ENCODE measurements at places on chromosomes 2 and 18.

DNA sequence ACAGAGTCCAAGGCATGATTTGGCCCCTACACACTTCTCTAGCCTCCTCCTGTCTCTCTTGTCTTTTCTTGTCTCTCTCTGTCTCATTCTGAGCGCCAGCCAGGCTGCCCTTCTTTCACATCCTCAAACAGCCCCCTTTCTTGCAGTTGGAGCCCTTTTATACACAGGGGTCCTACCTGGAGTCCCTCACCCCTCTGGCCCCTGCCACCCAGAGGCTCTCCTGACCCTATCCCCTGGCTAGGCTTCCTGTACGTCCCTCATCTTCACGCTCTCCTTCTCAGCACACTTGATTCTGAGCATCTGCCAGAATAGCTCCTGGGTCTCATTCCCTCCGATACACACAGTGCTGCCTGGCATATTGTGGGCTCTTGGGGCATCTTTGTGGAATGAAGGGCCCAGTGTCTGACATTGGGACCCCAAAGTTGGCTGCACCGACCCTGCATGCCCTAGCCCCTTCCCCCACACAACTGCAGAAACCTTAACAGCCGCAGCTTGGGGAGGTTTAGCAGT, 261.9 kb downstream of the DYSF start:
- DNase-seq, result no peak

GRCh38 chr2:22932288-22932687, 452.7 kb upstream of the KLHL29 start:
- DNase-seq, result no peak

GRCh38 chr2:64711252-64711800, 57.6 kb upstream of the SERTAD2 start:
- DNase-seq, result no peak

- no peak for DNase-seq
These were observed 25.3 kb upstream of the BZW1 start for GRCh38 chr2:200786423-200786822.

GRCh38 chr2:2896011-2896410, 481.6 kb downstream of the EIPR1 start:
- no peak for DNase-seq

DNA sequence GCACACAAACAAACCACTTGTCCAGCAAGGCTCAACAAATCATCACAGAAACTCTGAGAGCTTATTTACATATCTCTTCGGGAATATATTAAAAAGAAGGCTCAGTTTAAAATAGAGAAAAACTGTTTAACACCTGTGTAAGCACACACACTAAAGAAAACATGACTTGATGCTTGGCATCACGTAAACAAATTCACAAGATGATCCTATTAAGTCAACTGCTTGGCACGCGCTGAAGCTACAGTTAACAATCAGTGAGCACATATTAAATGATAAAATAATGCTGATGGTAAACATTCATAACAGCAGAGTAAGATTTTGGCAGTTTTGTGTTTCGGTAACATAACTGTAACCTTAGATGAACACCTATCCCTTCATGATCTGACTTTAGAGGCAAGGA, 4.3 kb upstream of the HES6 start:
- DNase-seq, result peak; percentile 28

GRCh38 chr2:212536817-212537725, 1.5 kb downstream of the ERBB4 start:
- no peak for DNase-seq

DNA sequence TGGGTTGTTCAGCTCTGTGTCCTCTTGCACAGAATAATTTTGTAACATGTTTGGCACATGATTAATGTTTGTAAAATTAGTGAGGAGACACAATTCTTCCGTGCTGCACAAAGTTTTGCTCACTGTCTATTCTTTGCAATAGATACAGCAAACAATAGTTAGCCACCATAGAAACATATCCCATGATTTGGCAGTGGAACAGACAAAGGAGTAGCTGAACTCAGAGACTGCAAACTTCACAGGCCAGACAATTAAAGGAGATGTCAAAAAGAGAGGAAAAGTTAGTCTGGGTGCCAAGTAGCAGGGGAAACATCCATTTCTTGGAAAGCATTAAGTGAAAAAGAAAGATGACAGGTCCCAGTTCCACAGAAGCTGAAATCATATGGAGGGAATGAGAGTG, 267.4 kb upstream of the NRXN1 start:
- no peak for DNase-seq

DNA sequence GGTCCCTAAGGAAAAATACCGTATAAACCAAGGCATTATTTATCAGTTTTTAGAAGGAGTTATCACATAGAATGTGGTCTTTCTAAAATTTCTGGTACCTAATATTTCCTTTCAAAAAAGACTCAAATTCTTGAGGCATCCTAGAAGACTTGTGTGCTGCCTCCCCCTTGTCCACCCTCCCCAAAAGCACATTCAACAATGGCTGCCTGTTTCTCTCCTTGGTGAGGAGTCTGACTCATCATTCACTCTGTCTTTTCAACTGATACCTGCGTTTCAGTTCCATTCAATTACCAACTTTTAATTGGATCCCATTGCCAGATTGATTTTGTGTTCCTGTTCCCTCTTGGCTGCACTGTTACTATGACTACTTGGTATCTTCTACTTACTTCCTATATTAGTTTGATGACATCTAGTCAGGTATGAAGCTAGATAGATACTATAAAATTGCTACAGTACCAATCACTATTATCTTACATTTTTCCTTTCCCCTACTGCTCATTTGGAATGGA, 72.9 kb downstream of the XRCC5 start:
- DNase-seq, result peak; percentile 18

DNA sequence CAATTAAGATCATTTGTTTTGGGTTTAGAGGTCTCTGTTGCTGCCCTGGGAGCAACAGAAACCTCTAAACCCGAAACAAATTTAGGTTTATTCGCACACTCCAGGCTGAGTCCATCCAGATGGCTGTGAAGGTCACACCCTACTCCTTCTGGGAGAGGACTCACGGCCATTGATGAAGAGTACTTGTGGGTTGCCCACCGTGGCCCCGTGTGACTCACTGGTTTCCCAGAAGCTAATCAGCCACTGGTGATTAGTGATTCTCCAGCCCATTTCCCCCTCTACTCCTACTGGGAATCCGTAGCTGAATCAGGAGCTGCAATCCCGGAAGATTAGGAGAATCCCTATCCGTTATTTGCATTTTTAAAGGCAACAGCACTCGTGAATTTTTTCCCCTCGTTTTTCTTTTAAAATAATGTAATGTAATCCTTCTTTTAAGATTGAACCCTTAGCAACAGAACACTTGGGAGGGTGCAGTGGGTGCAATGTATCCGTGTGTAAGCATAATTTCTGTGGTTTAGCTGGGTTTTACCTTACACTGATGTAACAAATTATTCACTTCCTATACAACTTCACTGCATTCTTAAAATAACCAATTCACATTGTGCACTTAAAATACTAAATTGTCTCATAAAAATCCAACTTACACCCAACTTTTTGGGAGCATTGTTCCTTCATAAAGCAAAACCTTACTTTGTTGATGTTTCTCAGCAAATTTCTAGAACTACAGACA, 27.5 kb upstream of the EPAS1 start:
- peak; percentile 31 for DNase-seq

DNA sequence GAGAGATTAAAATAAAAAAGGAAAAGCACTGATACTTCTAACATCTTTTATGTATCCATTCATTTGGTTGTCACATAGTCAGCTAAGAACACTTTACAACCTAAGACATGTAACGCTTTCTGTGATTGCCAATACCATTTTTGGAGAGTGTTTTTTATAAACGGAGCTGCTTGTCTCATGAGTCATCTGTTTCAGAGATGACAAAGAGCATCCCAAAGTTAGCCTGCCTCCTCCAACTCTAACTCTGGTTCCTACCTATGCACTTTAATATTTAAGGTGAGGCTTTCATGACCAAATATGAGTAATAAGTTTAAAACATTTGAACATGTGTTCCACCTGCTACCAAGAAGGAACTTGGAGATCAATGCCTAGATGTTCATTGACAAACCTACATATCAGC, 260.1 kb upstream of the SMIM21 start:
- DNase-seq, result no peak

GRCh38 chr2:170930131-170930990, 1.3 kb downstream of the GORASP2 start:
- DNase-seq, result peak; percentile 89

- DNase-seq, result no peak
These were observed 1132.5 kb upstream of the CELF4 start for GRCh38 chr18:38698088-38698487.

DNA sequence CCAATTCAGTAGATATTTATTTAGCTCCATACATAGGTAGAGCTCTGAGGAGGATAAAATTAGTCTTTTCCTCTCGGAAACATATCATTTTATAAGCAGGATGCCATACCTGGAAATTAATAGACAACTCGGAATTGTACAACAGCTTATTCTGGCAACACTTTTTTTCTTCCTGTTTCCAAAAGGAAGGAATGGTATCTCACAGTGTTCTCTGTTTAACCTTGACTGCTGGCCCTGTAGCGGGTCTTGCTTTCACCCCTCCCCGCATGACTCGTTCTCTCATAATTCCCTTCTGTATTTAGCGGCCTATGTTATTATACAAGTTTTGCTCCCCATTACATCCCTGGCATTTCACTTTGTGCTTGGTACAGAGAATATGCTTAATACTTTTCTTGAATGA, 2.5 kb upstream of the KYNU start:
- no peak for DNase-seq

DNA sequence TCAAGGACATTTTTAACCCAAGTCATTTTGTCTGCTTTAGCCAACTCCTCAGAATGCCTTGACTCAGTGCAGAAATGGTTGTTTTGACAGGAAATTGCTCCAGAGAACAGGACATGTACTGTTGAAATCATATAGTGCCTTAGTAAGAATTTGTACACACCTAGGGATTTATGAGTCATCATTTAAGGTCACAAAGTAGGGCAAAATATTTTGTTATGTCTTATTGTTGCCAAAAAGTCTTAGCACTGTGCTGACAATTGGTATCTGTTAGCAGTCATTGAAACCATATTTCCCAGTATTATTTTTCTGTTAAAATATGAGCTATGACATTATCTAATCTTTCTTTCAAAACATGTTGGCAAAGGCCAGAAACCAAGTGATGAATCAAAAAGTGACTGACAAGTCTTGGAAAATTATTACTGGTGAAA, 104.5 kb downstream of the OSBPL6 start:
- no peak for DNase-seq

DNA sequence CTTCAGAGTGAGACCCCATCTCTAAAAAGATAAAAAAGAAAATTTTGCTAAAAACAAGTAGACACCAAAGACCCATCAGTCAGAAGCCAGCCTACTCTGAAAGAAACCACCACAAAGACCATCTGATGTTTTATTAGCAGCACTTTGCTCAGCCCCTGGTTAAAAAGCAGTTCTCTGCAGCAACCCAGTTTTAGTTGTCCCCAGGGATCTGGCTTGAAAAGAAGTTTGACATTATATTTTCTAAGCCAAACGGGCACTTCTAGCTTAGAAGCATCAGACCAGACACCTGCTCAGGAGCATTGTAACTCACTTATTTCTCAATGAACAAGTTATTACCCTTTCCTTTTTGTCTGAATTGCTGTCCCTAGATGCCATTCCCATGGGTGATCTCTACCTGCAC, 164.2 kb upstream of the ETAA1 start:
- no peak for DNase-seq

GRCh38 chr2:17311771-17312511, 206.3 kb downstream of the RAD51AP2 start:
- DNase-seq, result no peak

DNA sequence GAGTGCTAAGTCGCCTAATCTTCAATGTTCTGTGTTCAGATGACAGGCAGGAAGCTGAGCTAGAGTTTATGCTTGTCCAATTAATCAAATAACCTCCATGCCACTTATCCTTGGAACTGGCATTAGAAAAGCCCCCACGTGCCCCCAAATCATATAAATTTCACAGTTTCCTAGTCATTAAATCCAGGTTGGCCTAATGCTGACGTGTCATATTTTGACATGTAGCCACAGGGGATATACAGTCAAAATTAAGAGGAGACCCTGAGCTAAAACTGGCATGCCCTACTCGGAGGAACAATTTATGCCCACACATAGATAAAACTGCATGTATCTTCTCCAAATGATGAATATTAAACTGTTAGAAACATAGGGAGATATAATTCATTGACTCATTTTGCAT, 101.0 kb downstream of the AFF3 start:
- no peak for DNase-seq

DNA sequence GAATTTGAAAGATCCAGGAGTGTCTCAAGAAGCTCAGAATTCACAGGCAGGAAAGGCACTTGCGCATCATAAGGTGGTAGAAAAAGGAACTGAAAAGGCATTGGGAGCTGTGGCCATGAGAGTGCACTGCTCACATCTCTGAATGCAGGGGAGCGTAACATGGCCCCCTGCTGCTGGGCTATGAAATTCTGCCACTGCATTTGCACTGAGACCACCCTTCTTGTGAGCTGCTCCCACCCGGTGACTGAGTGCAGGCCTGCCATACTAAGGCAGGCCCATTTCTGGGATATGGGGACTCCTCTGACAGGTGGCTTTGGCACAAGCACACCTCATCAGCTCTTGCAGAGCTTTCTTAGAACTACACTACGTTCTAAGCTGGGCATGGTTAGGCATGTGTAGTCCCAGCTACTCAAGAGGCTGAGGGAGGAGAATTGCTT, 25.3 kb upstream of the STARD7 start:
- no peak for DNase-seq

DNA sequence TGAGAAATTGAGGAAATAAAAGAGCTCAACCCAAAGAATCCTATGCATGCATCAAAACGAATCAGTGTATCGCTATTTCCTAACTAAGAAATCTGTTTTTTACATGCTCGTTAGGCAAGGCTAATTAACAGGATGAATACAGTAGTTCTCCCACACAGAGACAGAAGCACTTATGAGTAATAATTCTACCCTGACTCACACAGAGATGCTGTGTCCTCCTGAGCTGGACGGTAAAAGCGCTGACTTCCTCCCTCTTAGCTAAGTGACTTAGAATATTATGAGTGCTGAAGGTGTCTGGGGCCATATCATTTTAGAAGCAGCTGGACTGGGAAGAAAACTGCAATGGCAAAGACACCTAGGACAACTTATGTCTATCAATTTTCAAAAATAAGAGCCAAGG, 18.5 kb downstream of the PLEKHM3 start:
- no peak for DNase-seq

GRCh38 chr2:197450465-197450864, 2.9 kb upstream of the COQ10B start:
- DNase-seq, result no peak

- no peak for DNase-seq
These were observed 248.3 kb downstream of the TRIB2 start for GRCh38 chr2:12964904-12965539.

DNA sequence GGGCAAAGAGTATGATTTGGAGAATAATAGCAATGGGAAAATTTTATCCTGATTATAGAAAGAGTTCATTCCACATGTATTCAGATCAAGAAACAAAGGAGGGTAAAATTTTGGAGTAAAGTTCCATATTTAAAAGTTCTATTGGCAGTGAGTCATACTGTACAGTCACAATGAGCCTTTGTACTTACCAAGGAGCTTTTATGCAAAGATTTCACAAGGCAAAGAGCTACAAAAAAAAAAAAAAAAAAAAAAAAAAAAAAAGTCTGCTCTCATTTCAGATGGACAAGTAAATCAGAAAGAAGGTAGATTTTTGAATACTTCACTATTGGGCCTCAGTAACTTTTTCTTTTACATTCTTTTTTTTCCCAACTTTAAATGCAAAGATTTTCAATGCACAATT, 1802.2 kb upstream of the PIK3C3 start:
- DNase-seq, result no peak

GRCh38 chr2:26649322-26649721, 8.2 kb upstream of the CIB4 start:
- DNase-seq, result peak; percentile 95

GRCh38 chr18:3595369-3596273, 145.6 kb downstream of the TGIF1 start:
- no peak for DNase-seq
